ENCODE measurements at places on chromosomes 7 and 10.

- DNase-seq = no peak
These were observed 49.5 kb upstream of the ZNF32 start for GRCh38 chr10:43698156-43698555.

GRCh38 chr7:124444696-124445480, 320.7 kb downstream of the GPR37 start:
- DNase-seq = no peak

DNA sequence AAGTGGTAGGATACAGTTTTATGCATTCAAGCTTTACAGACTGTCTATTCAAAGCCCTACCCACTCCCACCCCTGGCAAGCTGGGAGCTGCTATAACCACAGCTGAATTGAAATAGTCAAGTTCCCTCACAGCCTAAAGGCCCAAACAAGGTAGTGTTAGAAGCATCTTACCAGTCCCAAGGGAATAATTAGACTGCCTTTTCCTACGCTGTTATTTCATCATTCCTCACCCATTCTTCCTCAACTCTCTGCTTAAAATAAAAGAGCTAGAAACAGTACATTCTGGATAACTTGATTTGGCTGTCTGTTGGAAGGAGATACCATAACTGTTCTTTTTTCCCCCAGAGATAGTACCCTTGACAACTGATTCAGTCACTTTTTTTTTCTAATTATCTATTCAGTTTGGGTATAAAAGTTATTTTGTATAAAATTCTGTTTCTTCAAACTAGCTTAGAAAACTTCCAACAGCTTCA, 54.0 kb downstream of the RAPGEF5 start:
- no peak for DNase-seq

DNA sequence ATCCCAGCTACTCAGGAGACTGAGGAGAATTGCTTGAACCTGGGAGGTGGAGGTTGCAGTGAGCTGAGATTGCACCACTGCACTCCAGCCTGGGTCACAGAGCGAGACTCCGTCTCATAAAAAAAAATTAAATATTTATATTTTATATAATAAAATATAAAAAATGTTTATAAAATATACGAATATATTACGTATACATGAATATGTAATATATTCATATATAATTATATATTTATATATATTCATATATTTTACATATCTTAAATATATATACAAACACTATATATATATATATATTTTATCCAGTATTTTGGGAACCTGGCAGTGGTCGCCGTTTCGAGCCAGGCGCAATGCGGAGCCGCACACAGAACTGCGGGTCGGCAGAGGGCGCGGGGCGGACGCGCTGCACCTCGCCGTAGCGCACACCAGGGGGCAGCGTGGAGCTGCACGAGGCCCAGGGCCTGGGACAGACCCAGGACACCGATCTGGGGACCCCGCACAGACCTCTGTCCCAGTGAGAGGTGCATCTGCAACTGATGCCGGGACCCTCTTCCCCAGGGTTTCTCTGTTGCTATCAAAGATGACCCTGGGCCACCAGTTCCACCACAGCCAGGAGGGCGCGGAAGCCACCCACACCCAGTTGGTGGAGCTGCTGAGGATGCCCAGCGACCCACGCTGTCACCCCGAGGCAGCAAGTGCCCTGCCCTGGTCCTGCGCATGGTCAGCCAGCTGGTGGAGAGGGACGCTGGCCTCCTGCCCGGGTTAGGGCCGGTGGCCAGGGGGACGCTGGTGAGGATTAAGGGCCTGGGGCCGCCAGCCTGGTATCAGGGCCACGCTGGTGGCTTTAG, 22.7 kb downstream of the AP5Z1 start:
- peak; percentile 48 for DNase-seq

DNA sequence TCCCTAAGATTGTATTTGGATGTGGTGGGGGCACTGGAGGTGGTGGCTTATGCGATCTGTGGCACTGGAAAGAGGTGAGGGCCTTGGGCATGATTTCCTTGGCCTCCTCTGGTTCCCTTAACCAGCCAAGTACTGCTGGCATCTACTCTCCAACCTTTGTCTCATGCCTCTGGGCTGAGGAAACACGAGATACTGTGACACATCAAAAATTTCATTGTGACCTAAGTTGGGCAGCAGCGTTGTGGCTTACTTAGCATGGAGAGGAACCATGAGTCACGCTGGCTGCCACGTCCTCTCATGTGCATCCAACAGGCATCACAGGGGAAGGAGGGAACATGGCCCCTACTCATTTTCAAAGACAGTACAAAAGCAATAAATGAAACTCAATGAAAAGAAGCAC, 29.7 kb upstream of the GSDME start:
- DNase-seq = peak; percentile 71

DNA sequence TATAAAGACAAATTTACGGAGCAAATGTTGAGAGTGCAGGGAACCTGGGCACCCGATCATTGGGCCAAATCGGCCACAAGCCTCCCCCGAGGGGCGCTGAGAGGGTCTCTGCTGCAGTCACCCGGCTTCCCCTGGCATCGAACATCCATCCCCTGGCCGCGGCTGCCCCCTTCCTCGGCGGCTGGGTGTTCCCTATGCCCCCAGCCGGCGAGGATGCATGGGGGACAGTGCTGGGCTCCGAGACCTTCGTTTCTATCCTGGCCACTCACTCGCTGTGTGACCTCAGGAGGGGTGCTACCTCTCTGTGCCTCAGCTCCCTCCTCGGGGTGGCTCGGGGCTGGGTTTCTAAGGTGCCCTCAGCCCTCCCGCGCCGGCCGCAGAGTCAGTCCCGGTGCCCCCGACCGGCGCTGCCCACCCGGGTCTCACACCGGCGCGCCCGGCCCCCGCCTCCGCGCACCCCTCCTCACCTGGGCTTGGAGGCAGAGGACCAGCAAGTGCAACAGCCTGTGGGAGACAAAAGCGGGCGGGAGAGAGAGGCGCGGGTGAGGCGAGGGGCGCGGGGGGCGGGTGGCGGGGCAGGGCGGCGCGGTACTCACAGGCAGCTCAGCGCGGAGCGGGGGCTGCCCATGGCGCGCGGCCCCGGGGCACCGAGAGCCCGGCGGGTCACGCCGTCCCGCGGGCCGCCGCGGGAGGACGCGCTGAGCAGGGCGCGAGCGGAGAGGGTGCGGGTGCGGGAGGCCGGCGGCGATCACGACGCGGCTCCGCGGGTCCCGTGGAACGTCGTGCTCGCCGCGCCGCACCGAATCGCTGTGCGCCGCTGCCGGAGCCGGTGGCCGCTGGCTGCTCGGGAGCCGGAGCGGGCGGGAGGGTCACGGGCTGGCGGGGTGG, at the start of gene FGF8:
FGF8 (minus strand) TSS at position 842 of the 888 bp plus-strand sequence; CDS start at position 628, 214 bp downstream.
- no peak for DNase-seq

- DNase-seq = no peak
These were observed 590.9 kb upstream of the MGMT start for GRCh38 chr10:128875956-128876736.

DNA sequence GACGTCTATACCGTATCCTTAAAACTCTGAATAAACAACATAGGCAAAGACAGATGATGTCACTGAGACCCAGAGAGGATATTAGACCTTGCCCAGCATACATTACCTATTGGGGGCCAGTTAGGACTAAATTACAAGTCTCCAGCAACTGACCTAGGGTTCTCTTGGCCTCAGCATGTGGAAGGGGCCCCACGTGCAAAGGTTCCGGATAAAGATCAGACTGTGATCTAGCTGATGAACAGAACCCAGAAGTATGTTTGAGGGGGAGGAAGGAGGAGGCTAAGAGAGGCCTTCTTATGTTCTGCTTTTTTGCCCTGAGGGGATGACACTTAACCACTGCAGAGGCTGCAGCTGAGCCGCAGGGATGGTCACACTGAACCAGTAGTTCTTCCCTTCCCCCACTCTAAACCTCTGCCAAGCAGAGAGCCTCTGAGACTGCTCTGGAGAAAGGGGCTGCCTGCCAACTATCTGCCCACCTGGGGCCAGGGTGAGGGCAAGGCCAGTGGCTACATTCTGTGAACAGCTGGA, 24.0 kb upstream of the KMT2C start:
- peak; percentile 39 for DNase-seq

GRCh38 chr7:77528368-77528767, 8.7 kb upstream of the PTPN12 start:
- DNase-seq = no peak

- no peak for DNase-seq
These were observed 104.3 kb downstream of the CLEC2L start for GRCh38 chr7:139627831-139628230.

DNA sequence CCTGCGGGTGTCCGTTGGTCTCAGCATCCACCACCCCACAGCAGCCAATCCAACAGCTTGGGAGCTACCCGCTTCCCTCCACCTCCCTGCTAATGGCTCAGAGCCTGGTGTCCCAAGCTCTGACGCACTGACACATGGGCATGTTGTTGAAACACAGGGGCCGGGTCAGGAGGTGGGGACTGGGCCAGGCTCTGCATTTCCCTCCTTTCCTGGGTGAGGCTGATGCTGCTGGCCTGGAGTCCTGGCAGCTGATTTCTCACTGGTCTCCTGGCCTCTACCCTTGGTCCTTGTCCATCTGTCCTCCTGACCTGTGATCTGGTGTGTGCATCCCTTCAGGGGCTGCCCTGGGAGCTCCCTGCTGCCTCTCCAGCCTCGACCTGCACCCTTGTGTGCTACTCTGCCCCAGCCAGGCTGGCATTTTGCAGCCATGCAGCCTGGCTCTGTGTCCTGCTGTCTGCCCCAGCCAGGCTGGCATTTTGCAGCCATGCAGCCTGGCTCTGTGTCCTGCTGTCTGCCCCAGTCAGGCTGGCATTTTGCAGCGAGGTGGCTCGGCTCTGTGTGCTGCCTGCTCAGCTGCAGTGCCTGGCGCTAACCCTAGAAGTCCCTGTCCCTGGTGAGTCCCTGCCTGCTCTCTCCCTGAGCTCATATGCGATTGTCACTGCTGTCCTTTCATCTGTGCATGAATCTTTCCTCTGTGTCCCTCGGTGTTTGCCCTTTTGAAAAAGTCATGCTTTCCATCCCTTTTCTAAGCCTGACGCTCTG, 14.0 kb downstream of the AMZ1 start:
- DNase-seq = no peak

- DNase-seq = peak; percentile 73
These were observed 21.0 kb upstream of the HPS1 start for GRCh38 chr10:98467506-98468318.

DNA sequence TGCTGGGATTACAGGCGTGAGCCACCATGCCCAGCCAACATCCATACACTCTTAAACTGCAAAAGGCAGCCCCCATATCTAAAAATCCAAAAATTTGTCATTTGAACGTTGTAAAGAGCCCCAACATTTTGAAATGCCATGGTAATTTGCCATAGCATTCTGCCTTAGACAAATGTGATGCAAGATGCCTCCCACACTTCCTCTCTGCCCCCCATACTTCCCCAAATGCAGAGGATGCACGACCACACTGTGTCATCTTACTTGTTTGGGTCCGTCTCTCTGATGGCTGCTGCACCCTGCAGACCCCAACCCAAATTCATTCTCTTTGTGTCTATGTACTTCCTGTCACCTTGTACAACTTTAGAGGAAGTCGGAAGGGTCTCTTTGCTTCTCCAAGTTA, 1125.6 kb upstream of the AUTS2 start:
- DNase-seq = no peak

DNA sequence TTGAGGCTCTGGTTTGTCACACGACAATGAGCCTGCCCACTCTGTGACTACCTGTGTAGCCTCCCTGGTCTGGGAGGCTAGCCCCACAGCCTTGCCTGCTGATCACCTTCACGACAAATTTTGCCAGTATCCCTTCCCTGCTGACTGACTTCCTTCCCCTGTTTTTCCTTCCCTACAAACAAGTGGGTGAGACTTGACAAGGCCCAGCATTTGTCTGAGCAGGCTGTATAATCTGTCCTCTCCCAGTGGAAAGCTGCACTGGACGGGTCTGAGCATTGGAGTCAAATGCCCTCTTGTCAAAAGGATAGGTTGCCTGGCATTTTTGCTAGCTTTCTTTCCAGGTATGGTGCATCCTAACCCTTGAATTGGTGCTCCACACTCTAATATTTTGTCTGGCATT, 1088.4 kb downstream of the KCNMA1 start:
- no peak for DNase-seq

DNA sequence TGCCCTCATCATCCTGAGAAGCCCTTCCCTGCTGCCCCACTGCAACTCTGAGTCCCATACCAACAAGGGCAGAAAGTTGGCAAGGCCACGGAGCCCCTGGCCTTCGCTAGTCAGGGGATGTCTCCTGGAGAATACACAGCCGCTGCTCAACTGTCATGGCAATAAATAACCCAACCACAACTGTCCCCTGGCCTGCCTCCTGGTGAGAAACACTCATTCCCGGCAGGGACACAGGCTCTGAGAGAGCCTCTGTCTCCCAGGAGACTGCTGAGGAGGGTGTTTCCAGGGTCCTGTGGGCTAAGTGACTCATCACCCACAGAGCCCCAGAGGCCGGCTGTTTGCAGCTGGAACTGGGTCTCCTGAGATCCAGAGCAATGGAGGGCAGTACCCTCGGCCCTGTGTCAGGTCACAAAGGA, 354.1 kb downstream of the TNS3 start:
- no peak for DNase-seq

DNA sequence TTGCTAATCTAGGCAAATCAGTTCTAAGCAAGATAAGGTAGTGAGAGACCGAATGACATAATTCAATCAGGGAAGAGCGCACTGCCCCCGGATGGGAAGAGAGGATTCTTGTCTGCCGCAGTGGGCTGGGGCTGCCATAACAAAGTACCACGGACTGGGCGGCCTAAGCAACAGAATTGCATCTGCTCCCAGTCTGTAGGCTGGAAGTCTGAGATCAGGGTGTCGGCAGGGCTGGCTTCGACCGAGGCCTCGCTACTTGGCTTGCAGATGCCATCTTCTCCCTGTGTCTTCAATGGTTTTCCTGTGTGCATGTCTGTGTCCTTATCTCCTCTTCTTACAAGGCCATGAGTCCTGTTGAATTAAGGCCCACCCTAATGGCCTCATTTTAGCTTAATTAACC, 59.7 kb upstream of the TMEM72 start:
- DNase-seq = no peak

GRCh38 chr7:47901542-47901941, 46.7 kb downstream of the PKD1L1 start:
- DNase-seq = no peak

GRCh38 chr10:92328993-92329392, 38.0 kb downstream of the MARCHF5 start:
- no peak for DNase-seq

DNA sequence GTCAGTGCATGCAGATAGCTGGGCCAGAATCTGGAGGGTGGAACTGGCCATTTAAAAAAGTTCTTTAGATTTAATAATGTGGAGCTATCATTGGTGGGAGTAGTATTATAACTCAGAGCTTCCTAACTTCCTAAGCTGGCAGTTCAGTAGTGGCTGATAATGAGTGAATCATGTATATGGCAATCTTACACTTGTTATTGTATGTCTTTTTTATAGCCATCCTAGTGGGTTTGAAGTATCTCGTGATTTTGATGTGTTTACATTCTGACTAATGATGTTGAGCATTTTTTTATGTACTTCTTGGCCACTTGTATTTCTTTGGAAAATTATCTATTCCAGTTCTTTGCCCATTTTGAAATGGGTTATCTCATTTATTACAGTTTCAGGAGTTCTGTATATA, 15.4 kb downstream of the TFAM start:
- DNase-seq = no peak

- DNase-seq = no peak
These were observed 18.2 kb downstream of the SEC23IP start for GRCh38 chr10:119910689-119911088.

All from CD4-positive, alpha-beta T cell treated with Interferon gamma for 1 hour (primary cell).